Posterior vena cava (tissue), 2 donors: ENCODE measurements at places on chromosomes 5 and 9. TPM values are rescaled to one million over a fixed set of nuclear protein-coding genes. Genes with fewer than 3 reads are reported as not detected.

DNA sequence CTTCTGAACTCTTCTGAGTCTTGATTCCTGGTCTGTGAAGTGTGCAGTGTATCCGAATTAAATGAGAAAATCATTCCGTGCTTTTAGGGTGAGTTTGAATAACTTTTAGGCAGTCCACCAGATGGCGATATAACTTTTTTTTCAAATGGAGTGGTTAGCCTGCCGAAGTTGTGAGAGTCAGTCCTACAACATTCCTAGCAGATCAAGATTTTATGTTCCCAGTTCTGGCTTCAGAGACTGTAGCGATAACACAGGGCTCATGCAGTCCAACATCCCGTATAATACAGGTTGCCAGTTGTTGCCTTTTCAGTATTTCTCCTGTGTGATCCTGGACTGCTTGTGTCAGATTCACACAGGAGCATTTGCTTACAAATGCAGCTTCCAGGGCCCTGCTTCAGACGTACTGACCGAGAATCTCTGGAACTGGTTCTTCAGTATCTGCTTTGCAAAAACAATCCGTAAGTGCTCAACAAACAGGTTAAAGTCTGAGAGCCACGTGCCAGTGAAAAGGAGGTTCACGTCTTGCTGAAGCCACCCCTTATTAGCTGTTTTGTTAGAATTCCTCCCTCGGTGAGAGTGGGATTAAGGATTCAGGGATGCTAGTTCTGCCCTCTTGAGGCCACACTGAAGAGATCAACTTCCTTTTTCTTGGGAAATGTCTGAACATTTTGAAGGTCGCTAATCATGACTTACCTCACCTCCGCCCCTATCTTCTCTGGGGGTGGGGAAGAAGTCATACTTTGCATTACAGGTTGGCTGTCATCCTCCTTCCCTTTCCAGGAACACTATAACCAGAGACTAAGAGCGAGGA is 22.8 kb downstream of the SMIM3 start:
- DNase-seq = no peak

DNA sequence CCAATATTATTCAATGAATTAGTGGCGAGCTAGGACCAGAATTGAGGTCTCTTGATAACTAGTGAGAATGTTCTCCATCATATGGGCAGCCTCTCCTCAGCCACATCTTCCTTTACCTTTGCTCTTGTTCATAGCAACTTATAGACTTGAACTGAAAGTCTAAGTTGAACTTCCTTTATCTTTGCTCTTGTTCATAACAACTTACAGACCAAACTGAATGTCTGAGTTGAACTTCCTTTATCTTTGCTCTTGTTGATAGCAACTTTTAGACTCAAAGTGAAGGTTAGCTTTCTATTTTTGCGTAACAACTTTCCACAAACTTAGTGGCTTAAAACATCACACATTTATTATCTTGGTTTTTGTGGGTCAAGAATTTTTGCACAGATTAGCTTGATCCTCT is 146.4 kb upstream of the C9orf72 start:
- no peak for DNase-seq

DNA sequence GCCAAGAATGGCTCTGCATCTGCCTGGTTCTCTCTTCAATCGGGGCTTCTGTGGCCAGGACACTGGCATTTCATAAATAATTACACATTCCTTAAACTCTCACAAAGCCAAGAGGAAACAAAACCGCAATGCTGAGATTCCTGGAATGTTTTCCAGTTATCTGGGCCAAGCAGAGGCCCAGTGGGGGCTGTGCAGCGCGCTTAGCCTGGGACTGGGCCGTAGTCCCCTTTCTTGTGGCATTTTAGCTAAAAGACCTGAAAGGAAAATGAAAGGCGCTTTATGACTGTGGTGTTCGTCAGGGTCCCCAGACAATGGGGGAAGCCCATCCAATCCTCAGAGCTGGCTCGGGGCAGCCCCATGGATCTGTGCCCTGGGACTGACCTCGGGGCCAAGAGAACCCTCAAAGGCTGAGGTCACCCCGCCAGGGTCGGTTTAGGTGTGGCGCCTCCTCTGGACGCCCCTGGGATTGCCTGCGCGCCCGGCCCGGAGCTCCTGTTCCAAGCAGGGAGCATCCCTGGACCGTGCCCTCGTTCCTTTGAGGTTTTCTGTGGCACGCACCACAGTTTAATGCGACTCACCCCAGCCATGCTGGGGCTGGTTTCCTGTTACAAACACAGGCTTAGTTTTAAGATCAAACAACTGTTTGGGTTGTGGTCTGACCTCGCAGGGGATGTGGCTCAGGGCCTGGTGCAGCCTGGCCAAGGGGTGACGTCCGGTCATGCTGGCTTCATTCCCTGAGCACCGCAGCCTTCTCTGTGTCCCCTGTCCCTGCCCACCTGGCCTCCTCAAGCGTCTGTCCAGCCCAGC is 51.5 kb upstream of the NKD2 start:
- DNase-seq = peak; percentile 83

Gene LHFPL2
- total RNA-seq = 44.4 TPM

GRCh38 chr9:125493384-125493783 is 213.6 kb downstream of the MAPKAP1 start:
- DNase-seq = no peak

Gene TMC1
- 1.00 TPM for total RNA-seq

Gene SPATA31D4
- not detected for total RNA-seq

Gene TRIM7
- total RNA-seq = 3.1 TPM

- DNase-seq = no peak
Observed at GRCh38 chr9:91066856-91067255, 265.2 kb downstream of the SYK start.

DNA sequence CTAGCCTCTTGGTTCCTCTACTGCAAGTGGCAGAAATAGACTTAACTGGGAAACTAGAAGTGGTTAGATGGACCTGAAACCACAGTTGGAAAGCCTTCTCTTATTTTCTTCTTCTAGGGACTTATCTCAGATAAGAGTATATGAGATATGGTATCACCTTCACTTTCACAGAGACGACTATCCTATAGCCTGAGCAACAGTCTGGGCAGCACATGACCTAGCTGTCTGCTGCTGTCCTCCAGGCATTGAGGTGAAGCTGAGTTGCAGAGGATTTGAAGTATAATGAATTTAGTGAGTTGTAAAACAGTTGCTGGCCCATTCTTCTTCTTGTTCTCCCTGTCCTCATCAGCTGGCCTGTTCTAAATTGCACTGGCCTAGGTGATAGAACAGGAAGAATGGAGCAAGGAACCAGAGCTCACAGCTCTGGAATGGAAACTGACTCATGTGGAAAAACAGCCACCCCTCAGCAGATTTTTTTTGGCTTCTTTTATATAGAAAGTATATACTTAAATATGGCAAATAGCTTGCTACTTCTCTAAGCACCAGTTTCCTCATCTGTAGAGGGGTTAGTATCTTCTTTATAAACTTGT is 27.8 kb downstream of the RECK start:
- DNase-seq = no peak

- DNase-seq = no peak
Observed at GRCh38 chr9:36441966-36442365, 41.9 kb upstream of the RNF38 start.

DNA sequence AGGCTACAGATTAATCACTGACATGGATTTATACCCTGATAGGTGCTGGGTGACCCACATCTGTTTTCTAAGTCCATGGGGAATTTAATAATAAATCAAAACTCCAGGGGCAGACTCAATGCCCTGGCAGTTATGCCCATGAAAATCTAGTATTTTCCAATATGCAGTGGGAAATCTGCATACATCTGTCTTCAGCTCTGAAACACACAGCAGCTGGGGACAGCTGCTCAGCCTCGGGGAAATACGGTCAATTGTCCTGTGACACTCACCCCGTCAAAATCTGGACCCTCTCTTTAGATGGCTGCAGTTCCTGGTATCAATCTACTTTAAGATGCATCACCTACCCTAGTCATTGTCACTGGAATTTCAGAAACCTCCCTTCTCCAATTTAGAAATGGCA is 12.7 kb upstream of the C1QTNF3 start:
- DNase-seq = no peak

GRCh38 chr5:112373885-112374284 is 45.2 kb downstream of the EPB41L4A start:
- DNase-seq = no peak

- DNase-seq = peak; percentile 75
Observed at GRCh38 chr9:137348769-137349470, 46.8 kb upstream of the NRARP start.

- no peak for DNase-seq
Observed at GRCh38 chr9:18893046-18893445, 140.0 kb downstream of the SAXO1 start.

- DNase-seq = peak; percentile 70
Observed at GRCh38 chr9:93203718-93204469, 20.0 kb downstream of the WNK2 start.

Gene TRMT10B
- 7.4 TPM for total RNA-seq

Gene SLC36A3
- not detected for total RNA-seq

DNA sequence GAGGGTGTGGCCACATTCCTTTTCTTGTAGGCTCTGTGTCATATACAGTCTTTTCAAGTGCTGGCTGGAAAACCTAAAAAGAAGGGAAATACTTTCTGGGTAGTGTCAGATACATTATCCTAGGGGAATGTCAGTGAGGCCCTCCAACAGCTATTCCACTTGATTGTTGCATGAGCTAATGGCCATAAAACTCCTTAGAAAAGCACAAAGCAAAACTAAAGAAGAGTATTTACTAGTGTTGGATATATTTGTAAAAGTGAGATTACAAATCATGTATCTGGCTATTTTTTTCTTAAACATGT is 829 bp downstream of the ANXA1 start:
- no peak for DNase-seq

- DNase-seq = no peak
Observed at GRCh38 chr5:98877600-98877999, 51.2 kb downstream of the CHD1 start.

DNA sequence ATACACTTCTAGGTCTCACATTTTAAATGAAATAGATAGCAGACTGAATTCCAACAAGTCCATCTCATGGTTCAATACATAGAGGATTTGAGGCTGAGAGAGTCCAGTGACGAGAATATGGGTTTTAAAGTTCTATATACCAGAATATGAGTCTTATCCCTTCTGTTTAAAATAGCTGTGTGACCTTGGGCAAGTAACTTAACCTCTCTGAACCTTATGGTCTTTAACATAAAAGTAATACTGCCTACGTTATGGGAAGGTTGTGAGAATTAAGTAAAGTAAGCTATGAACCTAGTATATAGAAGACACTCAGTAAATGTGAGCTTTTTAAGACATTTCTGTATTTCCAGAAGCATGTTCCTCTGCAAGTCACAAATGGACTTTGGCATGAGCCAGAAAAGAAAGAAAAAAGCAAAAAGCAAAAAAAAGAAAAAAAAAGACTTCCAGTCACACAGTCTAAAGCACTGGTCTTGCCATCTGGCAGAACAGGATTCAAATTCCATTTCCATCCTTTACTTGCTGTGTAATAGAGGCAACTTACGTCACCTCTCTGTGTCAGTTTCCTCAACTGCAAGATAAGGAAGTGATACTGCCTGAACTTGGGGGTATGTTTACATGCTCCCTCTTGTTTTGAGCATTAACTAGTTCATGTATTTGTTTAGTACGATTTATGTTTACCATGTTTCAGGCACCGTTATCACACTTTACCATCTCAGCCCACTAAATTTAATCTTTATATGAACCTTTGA is 248.2 kb downstream of the TRIM32 start:
- DNase-seq = no peak

Gene IL4
- total RNA-seq = not detected

DNA sequence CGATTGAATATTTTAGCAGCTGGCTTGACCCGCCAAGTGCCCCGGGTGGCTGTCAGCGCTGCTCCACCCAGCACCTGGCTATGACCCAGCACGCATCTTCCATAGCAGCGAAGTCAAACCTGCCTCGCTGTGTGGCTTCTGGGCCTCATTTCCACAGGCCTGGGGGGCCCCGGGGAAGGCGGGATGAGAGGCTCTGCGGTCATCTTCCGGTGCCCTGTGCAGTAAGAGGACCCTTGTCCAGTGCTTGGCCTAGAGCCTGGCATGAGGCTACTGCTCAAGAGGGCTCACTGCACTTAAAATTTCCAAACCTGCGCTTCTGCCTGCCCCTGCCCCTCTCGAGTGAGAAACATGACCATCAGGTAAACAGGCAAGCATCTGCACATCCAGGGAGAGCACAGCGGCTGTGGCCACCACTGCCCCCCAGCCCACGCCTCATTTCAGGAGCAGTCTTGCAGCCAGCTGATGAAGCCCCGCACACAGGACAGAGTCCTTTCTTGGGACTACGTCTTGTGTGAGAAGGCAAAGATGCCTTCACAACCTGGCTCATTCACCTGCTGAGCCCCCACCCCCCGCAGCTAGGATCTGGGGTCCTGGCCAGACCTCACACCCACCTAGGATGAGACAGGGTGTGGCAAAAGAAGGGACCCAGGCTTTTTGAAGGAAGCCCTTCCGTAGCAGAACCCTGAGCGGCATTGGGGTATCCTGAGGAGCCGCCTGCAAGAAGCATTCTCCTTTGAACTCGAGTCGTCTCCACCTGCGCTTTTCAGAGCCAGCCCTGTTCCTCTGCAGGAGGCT is 69.5 kb upstream of the UNC5A start:
- DNase-seq = peak; percentile 75

DNA sequence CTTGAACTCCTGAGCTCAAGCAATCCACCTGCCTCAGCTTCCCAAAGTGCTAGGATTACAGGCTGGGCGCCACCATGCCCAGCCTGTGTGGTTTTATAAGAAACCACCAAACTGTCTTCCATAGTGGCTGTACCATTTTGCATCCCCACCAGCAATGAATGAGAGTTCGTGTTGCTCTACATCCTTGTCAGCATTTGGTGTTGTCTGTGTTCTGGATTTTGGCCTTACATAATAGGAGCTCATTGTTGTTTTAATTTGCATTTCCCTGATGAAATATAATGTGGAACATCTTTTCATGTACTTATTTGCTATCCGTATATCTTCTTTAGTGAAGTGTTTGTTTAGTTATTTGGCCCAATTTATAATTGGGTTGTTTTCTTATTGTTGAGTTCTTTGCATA is 29.8 kb downstream of the PHF2 start:
- DNase-seq = no peak

- no peak for DNase-seq
Observed at GRCh38 chr9:88933607-88934379, 57.5 kb upstream of the S1PR3 start.

DNA sequence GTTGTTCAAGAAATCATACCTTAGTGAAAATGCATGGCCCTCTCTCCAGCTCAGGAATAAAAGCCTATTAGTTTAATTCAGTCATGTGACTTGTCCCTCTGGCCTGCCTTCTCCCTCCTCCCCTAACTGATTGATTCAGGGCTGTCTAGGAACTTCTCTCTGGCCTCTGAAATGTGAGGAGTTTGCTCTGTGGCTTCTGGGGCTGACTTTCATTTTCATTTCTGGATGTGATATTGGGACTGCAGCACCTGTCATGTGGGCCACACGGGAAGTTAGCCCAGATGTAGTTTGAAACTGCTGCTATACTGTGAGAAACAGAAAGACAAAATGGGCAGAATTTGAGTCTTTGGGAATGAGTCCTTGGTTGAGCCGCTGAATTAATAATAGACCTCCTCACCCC is 44.8 kb downstream of the PARP8 start:
- DNase-seq = no peak

DNA sequence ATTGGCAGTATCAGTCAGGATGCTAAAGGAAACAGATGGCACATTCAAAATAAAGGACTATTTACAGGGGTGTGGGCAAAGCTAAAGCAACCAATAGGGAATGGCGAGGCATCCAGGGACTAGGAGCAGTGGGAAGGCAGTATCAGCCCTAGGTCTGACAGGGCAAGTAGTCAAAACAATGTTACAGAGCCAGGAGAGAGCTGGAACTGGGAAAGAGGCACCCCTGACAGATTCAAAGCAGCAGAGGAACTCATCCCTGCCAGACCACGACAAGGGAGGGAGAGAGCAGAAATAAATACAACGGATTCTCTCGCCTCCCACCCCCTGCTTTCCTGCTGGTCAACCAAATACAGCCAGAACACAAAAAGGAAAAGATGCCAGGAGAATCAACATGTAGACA is 371.5 kb downstream of the NR2F1-AS1 start:
- peak; percentile 28 for DNase-seq

Gene ADAMTS6
- 14.4 TPM for total RNA-seq
